ENCODE measurements at places on chromosomes 3 and 15.

GRCh38 chr3:125003369-125003853, 52.4 kb downstream of the HEG1 start:
- DNase-seq = no peak

DNA sequence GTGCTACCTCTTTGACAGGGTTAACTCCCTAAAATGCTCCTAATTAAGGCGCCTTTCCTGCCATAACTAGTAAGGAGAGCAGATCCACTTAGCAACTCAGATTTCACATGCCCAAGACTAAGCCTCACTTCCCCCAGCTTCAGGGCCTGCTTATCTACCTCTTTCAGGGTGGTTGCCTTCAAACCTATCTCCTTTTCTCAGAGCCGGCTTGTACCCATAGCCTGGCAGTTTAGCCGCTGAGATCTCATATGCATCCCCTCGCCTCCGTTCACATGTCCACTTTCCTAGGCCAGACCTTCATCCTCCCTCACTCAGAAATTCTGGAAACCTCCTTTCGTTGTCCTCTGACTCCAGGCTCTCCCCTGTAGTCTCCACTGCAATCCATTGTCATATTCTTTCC, 1.0 kb upstream of the FSTL1 start:
- DNase-seq = no peak

GRCh38 chr3:49199900-49200281, 28.5 kb downstream of the KLHDC8B start:
- DNase-seq = no peak

- no peak for DNase-seq
These were observed 12.4 kb upstream of the UBR1 start for GRCh38 chr15:43118286-43118685.

GRCh38 chr3:56918111-56918568, 116.4 kb upstream of the ARHGEF3 start:
- no peak for DNase-seq

DNA sequence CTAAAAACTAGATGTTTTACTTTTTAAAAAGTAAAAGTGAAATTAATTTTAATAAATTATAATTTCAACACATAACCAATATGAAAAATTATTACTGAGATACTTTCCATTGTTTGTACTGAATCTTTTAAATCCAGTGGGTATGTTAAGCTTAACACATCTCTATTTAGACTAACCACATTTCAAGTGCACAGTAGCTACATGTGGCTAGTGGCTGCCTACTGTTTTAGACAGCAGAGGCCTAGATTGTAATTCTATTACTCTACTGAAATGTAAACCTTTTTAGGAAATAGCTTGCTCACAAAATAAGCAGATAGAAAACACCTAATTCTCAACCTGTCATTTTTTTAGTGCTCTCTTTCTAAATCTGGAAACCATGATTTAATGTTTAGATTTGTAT, 4.9 kb downstream of the TCAIM start:
- no peak for DNase-seq

GRCh38 chr15:37044915-37045648, 55.3 kb downstream of the MEIS2 start:
- DNase-seq = no peak

- DNase-seq = no peak
These were observed 35.0 kb upstream of the HES1 start for GRCh38 chr3:194100856-194101390.

DNA sequence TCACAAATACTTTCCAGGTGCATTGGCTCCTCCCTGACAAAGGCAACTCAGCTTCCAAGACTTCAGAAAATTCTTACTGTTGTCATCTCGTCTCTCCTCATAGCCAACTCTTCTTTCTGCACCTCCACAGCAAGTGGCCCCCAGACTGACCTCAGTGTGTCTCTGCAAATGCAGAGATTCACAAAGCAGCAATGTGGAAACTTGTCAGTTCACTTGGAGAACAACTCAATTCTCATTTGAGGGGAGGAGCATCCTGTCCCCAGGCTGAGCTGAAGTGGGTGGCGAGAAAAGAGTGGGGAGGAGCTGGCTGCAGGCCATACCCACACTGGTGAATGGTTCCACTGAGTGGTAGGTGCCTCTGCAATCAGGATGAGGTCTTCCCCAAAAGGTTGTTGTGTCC, 248.7 kb upstream of the IL12A start:
- no peak for DNase-seq

DNA sequence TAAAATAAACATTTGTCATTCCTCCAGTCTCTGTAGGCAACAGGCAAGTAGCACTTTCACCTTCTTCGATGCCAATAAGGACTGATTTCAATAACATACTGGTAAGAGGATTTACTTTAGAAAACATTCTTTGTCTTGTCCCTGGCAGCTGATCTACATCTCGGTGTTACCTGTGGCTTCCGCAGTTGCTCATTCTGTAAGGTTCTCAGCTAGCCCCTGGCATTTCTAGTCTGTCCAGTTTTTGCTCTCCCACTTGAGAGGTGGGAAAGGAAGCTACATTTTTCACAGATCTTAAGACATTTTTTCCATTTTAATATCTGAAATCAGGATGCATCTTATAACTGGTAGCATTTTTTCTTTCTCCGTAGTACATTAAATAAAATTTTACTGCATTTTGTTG, 19.7 kb upstream of the MAP6D1 start:
- no peak for DNase-seq

DNA sequence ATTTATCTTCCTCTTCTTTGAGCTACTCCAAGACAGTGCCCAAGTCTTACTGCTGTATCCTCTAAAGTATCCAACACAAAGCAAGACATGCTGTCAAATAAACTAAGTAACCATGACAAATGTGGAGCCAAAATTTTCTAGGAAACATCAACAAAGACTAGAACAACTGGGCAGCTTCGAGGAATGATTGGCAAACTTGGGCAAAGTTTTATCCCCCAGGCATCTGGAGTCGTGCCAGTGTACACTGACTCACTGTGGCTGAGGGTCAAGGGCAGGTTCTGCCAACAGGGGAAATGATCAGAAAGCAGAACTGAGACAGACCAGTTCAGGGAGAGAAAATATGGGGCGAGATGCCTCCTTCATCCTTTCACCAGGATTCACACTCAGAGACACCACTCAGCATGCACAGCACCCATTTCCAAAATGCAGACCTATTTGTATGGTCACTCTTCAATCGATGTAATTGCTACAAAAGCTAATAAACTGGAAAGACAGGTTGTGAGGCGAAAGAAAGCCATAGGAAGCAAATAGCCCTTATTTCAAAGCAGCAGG, 65.8 kb downstream of the MB21D2 start:
- peak; percentile 66 for DNase-seq

DNA sequence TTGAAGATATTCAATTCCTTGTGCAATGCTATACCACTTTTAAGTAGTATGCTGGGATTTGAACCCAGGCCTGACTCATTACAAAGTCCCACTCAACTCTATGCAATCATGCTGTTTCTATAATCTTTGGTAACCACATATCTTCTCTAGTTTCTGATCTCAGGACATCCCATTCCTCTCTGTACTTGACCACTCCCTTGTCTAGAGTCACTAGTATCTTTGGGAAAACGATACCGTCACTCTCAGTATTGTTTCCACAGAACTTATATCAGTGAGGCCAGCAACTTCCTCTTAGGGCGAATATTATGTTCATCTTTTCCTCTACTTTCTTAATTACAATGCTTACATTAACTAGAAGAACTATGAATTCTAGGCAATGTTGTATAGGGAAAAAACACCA, 137.3 kb upstream of the TSPAN3 start:
- no peak for DNase-seq

DNA sequence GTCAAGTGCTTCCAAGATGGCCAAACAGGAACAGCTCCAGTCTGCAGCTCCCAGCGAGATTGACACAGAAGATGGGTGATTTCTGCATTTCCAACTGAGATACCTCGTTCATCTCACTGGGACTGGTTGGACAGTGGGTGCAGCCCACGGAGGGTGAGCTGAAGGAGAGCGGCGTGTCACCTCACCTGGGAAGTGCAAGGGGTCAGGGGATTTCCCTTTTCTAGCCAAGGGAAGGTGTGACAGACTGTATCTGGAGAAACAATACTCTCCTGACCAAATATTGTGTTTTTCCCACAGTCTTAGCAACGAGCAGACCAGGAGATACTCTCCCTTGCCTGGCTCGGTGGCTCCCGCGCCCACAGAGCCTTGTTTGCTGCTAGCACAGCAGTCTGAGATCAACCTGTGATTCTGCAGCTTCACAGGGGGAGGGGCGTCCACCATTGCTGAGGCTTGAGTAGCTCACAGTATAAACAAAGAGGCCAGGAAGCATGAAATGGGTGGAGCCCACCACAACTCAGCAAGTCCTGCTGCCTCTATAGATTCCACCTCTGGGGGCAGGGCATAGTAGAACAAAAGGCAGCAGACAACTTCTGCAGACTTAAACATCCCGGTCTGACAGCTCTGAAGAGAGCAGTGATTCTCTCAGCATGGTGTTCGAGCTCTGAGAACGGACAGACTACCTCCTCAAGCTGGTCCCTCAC, 293.5 kb upstream of the SUCLG2 start:
- DNase-seq = no peak

GRCh38 chr3:16978234-16978920, 93.6 kb downstream of the PLCL2 start:
- no peak for DNase-seq

DNA sequence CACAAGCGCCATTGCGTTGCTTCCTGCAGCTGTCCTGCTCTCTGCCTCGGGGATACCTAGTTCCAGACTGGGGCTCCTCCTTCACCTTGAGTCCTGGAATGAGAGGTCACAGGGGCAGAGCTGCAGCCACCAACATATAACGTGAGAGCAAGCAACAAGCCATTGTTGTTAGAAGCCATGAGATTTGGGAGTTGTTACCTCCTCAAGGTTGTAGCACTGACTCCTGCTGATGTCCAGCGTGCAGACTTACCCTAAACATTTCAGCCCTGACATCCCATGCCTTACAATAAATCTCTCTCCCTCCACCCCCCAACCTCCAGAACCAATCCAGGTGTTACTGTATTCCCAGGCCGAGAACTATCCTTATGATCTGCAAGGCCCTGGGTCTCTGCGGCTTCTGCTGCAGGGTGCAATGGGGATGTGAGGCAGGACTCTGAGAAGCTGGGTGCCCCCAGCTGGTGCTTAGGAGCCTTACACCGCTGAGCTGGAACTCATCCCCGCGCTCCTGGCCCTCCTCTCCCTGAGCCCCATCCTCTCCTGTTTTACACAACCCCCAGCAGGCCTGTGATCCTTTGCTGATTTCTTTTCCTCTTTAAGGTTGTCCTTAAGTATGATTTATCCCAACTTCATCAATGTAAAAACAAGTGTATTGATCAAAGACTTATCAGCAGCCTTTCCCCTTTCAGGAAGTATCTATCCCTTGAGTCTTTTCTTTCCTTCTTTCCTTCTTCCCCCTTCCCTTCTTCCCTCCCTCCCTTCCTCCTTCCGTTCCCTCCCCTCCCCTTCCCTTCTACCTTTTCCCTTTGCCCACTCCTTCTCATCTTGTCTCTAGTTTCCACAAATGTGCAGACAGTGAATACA, 84.2 kb upstream of the ABHD2 start:
- DNase-seq = no peak

GRCh38 chr15:57189466-57189865, 186.8 kb upstream of the CGNL1 start:
- DNase-seq = no peak

GRCh38 chr3:45664578-45664977, 24.6 kb upstream of the SACM1L start:
- DNase-seq = no peak

DNA sequence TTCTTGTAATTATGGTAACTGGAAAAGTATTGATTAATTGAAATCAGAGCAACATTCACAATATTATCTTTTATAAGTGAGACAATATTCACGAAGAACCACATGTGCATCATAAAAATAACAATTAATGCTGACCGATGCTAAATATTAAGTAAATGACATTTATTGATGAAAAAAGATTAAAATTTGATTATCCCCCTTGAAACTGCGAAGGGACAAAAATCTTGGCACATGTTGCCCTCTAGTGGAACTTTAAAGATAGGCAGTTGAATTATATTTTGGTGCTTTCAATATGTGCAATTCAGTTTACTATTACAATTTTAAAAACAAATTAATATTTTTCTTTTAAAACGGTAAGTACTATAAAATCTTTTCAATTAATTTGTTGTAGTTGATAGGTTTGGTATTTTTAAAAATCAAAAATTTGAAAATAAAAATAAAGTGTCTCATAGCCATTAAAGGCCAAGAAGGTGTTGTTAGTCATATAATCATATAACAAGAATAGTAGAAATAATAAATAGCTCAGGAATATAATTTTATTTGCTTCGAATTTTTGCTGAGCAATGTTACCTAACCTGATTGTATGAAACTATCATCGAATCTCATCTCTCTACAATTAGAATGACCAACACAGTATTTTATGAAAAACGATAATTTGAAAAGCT, 270.2 kb downstream of the ROBO1 start:
- DNase-seq = peak; percentile 46

DNA sequence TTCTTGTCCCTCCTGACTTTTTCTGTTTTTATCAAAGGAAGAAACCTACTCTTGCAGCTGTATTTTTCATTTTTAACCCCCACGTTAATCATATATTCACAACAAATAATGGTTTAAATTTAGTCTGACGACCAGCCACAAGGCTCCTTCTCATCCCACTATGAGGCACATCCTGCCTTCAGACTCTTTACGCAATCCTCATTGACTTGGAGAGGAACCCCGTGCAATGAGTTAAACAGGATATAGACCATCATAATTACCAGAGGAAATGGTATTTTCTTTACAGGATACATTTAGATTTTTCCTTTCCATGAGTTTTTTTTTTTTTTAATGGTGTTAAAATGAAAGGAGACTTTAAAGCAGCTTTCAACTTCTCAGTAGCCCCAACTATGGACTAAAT, 68.5 kb downstream of the WWTR1 start:
- DNase-seq = peak; percentile 30

DNA sequence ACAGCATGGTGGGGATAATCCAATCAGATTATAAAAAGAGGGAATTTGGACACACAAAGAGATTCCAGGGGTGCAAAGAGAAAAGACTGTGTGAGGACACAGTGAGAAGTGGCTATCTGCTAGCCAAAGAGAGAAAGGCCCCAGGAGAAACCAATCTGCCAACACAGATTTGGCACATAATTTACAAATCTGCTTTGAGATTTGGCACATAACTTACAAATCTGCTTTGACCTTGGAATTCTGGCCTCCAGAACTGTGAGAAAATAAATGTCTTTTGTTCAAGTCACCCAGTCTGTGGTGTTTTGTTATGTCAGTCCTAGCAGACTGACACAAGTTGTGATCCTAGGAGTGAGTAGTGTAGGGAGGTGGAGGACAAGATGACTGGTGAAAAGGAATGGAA, 3.5 kb upstream of the TM4SF18 start:
- no peak for DNase-seq

- no peak for DNase-seq
These were observed 3.0 kb upstream of the TLNRD1 start for GRCh38 chr15:80997692-80998091.

GRCh38 chr3:51382947-51383578, 2.0 kb upstream of the MANF start:
- no peak for DNase-seq

GRCh38 chr3:16277471-16277870, 12.5 kb downstream of the OXNAD1 start:
- DNase-seq = no peak

GRCh38 chr3:39028546-39028945, 23.2 kb downstream of the SCN11A start:
- DNase-seq = no peak
